ENCODE measurements at places on chromosomes 6 and 20.

- DNase-seq = no peak
These were observed 384.0 kb downstream of the SAMD5 start for GRCh38 chr6:147892476-147892875.

DNA sequence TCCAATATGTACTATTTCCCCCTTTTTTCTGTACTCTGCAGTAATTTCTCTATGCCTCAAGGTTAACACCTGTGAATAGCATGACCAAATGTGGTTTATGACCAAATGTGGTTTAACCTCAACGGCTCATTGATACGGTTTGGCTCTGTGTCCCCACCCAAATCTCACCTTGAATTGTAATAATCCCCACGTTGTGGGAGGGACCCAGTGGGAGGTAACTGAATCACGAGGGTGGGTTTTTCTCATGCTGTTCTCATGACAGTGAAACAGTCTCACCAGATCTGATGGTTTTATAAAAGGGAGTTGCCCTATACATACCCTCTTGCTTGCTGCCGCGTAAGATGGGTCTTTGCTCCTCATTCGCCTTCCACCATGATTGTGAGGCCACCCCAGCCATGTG lies 18.7 kb downstream of the DEK start:
- DNase-seq = no peak

DNA sequence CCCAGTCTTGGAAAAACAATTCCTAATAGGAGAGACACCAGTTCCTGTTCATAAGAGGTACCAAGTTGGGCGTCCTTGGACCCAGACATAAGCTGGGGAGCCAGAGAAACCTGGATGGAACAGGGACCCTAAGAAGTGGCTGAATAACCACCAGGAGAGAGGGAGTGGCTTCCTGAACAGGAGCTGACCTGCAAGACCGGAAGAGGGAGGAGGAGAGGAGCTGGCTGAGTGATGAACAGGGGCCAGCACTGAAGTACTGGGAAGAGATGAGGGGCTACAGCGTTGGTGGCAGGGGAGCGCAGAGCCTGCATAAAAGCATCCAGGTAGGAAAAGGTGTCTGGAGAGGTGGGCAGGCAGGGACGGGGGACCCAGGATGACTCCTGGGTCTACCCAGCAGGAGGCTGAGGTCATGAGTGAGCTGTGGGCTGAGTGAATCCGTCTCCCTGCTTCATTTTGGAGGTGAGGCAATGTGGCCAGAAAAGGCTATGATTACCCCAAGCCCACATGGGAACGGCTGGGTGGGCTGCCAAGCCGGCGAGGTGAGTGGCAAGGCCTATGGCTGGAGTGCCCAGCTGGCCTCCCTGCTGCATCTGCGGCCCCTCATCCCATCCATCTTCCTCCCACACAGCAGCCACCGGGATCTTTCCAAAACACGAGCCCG lies 34.4 kb upstream of the ZFAND3 start:
- DNase-seq = no peak

GRCh38 chr20:58650181-58650775 lies 805 bp upstream of the STX16 start:
- no peak for DNase-seq

- DNase-seq = no peak
These were observed 26.1 kb downstream of the C6orf141 start for GRCh38 chr6:49576618-49577017.

GRCh38 chr20:32924781-32925180 lies 66.1 kb downstream of the EFCAB8 start:
- DNase-seq = no peak

DNA sequence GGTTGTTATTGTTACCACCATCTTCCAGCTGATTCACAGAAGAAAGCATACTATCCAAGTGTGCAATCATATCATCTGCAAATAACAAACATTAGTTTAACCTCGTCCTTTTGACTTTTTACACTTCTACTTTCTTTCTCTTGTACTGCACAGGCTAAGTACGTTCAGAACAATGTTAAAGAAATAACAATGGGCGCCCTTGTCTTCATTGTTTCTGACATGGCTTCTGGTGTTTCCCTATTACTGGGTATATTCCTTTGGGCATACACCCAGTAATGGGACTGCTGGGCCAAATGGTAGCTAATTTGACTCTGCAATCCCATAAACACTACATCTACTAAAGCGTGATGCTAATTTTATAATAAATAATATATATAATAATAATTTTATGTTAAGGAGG lies 146.7 kb downstream of the GJA10 start:
- DNase-seq = no peak

DNA sequence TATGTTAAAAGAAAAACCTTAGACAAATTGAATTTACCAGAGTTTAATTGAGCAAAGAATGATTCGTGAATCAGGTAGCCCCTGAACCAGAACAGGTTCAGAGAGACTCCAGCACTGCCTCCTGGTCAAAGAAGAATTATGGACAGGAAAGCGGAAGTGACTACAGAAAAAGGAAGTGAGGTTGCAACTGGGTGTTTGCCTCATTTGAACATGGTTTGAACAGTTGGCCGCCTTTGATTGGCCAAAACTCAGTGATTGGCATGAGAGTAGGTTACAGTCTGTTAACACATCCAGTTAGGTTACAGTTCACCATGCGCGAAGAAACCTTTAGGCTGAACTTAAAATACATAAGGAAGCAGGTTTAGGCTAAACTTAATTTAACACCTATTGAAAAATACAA lies 248.8 kb downstream of the TFAP2A start:
- DNase-seq = no peak

GRCh38 chr6:106804346-106805335 lies 169.9 kb downstream of the CD24 start:
- DNase-seq = no peak

DNA sequence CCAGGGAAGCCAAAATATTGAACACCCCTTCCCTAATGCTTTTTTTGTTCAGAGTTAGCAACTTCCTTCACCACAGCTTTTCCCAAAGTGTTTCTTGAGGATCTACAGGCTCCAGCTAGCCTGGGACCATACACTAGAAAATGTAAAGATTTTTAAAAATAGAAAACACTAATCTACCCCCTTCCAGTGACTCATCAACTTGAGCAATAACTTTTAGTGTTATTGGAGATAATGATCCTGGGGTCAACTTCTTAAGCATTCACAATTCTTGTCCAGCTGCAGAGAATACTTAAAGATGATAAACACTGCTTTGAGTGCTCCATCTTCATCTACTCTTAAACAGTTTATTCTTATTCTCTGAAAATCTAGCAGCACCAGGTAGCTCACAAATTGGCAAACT lies 131.6 kb downstream of the COL9A1 start:
- DNase-seq = no peak

- no peak for DNase-seq
These were observed 28.7 kb downstream of the DNAJC5 start for GRCh38 chr20:63923651-63924050.

DNA sequence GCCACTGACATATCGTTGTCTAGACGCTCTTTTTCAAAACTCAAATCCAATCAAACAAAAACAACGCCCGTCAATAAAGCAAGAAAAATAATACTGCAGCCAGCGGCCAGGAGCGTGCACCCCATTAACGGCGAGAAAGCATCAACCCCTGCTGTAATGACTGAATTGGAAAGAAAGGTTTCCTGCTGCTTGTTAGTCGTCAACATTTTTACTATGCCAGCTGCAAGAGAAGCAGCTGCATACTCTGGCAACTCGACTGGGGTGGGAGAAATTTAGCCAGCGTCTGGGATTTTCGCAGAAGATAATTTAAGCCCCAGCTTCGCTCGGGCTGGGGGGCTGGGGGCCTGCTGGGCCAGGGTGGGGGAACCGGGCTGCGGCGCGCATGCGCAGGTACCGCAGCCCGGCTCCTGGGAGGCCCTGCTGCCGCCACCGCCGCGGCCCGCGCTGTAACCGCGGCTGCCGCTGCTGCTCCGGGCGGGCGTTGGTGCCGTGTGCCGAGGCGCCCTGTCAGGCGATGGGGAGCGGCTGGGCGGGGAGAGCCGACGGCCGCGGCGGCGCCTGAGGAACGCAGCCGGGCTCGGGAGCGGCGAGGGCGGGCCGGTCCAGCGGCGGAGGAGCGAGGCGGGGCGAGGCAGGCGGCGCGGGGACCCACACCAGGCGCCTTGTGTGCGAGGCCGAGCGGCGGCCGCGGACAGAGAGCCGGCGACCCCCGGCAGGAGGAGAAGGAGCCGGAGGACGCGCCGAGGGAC lies 732 bp upstream of the STXBP5 start:
- peak; percentile 29 for DNase-seq
